ENCODE measurements at places on chromosomes 11 and 22.
A peak's percentile ranks its signal among the peaks of the same experiment; 100 is the strongest.

DNA sequence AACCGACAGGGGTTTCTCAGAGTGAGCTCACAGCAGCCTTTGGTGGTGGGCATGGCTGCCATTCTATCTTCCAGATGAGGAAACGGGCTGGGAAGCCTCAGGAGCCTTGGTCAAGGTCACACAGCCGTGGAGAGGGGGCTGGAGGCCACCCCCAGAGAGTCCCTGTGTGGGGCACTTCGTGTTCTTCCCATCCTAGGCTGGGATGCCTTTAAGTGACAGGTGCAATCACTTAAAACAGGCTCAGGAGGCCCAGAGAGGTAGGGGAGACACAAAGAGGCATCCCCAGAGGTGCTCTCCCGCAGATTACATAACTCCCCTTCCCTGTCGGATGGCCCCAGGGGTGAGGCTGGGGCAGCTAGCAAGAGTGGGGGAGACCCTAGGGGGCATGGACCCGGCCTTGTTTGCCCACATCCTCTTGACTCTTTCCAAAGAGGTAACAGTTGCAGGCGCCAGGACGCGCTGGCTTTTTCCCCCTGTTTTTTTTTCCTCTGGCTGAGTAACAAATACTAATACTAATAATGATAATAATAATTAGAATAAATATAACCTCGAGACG, 17.5 kb upstream of the SHISAL1 start:
- peaks cover 50% of the 10 kb centered on the region for H3K27me3 ChIP-seq
- peaks cover 31% of the 10 kb centered on the region for H3K4me1 ChIP-seq
- DNase-seq: no peak
- H3K4me3 ChIP-seq: no peak overlapping the region

DNA sequence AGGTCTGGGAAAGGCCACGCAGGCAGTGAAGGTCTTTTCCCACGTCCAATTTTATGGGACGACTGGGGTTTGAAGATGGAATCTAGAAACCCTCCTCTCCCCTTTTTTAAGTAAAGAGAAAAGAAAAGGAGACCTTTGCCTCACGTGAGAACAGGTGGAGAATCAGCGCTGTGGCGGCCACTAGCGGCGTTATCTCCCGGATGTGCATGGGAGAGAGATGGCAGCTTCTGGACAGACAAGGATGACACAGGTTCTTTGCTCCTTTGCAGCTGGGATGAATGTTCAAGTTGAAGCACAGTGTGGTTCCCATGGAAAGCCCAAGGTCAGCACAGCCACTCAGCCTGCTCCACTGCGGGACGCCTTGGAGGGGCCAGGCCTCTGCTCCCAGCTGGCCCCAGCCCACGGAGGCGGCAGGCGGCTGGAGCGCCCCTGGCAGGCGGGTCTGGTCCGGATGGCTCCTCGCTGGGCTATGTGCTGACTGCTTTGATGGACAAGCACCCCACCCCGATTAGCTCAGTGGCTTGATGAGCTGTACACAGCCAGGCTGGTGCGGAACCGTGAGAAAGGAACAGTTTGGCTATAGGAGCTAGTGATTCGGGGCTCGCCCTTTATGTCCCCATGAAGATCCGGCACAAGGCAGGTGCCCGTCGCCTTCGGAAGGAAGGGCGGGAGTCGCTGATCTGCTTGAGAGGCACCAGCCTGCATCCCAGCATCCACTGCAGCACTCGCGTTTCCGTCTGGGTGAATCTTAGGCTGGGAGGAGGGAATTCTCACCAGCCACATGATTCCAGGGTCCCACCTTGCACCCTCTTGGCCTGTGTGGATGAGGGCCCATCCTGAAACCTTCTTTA, 14.5 kb upstream of the BID start:
- no peak for DNase-seq
- H3K4me1 ChIP-seq: peaks cover 20% of the 10 kb centered on the region
- H3K4me3 ChIP-seq: no peak overlapping the region
- no peaks in the 10 kb centered on the region for H3K36me3 ChIP-seq

DNA sequence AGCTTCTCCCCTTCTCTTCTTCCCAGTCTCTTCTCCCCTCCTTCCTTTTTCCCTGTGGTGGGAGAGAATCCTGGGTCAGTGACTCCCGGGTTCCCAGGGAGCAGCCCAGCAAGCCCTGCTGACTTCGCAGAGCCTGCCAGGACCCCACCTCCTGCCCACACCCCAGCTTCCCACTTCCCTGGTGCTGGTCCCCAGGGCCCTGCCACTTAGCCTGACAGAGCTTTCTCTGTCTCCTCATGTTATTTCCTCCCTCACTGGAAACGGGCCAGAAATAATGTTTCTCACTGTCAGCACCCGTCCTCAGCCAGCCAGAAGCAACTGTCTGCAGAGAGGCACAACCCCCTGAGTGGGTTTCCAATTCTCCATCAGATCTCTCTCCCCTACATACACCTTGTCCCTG, 27.1 kb downstream of the C11orf96 start:
- no peaks in the 10 kb centered on the region for H3K27me3 ChIP-seq
- no peaks in the 10 kb centered on the region for H3K4me1 ChIP-seq

DNA sequence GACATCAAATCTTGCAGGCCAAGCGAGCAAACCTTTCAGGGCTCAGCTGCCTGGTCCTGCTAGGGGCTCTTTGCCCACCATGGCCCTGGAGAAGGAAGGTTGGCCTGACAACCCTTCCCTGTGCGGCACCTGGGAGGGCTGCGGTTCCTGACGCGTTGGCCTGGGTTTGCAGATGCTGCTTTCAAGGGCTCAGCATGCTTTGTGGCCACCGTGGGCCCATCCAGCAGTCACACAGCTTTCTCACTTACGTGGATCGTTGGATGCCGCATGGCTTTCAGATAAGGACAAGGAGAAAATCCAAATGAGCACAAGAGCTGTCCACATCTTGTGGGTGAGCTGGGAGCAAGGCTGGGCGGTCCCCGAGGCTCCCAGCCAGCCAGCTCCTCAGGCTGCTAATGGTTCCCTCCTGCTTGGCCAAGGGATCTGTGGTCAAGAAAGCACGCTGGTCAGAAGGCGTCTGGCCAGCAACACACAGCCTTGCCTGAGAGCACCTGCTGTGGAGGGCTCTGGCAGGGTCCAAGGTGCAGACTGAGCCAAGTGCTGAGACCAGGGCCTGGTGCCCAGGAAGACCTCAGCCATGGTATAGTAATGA, 8.2 kb downstream of the C11orf24 start:
- no peak overlapping the region for H3K27ac ChIP-seq
- H3K27me3 ChIP-seq: no peaks in the 10 kb centered on the region
- no peaks in the 10 kb centered on the region for H3K4me1 ChIP-seq
- H3K36me3 ChIP-seq: peaks cover 54% of the 10 kb centered on the region
- H3K4me3 ChIP-seq: no peak overlapping the region

GRCh38 chr11:112599856-112600533, 339.3 kb upstream of the PLET1 start:
- no peak for DNase-seq
- H3K36me3 ChIP-seq: no peaks in the 10 kb centered on the region
- no peaks in the 10 kb centered on the region for H3K4me1 ChIP-seq
- H3K27me3 ChIP-seq: peaks cover 9% of the 10 kb centered on the region
- no peak overlapping the region for H3K4me3 ChIP-seq

DNA sequence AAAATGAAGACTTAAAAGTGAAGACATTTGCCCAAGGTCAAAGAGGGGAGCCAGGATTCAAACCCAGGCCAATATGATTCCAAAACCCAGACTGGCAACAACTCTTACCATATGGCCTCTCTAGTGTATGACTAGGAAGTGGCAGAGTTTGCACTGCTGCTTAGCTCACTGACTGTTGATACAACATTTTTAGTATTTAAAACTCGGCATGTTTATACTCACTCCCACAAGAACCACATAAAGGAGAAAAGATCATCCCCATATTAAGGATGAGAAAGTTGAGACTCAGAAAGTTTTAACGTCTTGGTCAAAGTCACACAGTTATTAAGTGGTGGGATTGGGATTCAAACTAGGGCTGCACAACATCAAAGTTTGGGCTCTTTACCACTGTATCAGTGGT, 81.7 kb downstream of the CCDC34 start:
- no peaks in the 10 kb centered on the region for H3K36me3 ChIP-seq
- H3K27me3 ChIP-seq: no peaks in the 10 kb centered on the region
- no peak for DNase-seq
- H3K4me3 ChIP-seq: no peak overlapping the region
- H3K27ac ChIP-seq: no peak overlapping the region

GRCh38 chr11:13923716-13924650, 38.5 kb upstream of the SPON1 start:
- peak overlapping the region; percentile 87 for H3K27ac ChIP-seq
- H3K36me3 ChIP-seq: no peaks in the 10 kb centered on the region
- H3K4me1 ChIP-seq: peaks cover 47% of the 10 kb centered on the region
- peak overlapping the region; percentile 17 for H3K4me3 ChIP-seq

DNA sequence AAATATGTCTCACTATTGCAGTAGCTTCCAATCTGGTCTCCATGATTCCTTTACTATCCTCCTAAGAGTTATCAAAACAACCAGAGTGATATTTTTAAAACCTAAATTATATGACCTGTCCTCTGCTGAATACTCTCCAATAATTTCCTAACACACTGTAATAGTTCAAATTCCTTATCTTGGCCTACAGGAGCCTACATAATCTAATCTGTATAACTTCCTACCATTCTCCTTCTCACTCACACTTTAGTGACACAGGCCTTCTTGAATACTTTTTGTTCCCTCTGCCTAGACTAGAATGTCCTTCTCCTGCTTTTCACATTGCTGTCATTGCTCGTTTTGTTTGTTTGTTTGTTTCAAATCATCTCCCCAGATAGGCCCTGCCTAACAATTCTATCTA, 9.4 kb downstream of the FHIP1B start:
- no peak overlapping the region for H3K27ac ChIP-seq
- H3K4me3 ChIP-seq: no peak overlapping the region
- H3K27me3 ChIP-seq: no peaks in the 10 kb centered on the region
- peaks cover 6% of the 10 kb centered on the region for H3K4me1 ChIP-seq
- no peak for DNase-seq

DNA sequence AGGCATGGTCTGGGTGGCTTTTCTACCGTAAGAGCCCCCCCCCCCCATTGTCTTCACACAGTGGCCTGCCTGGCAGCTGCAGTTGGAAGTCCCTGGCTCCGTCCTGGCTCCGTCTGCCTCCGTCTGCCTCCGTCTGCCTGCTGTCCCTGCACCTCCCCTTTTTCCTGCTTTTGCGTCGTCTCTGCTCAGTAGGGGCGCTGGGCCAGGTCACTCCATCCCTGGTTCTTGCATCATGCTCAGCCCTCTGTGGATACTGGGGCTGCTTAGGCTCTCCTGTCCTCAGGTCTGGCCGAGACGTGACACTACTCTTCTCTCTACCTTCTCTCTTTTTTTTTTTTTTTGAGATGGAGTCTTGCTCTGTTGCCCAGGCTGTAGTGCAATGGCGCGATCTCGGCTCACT, 27.8 kb downstream of the AP2A2 start:
- H3K36me3 ChIP-seq: peaks cover 21% of the 10 kb centered on the region
- H3K4me3 ChIP-seq: no peak overlapping the region
- no peaks in the 10 kb centered on the region for H3K27me3 ChIP-seq
- DNase-seq: no peak
- H3K4me1 ChIP-seq: peaks cover 8% of the 10 kb centered on the region

- no peaks in the 10 kb centered on the region for H3K36me3 ChIP-seq
- no peak overlapping the region for H3K4me3 ChIP-seq
- DNase-seq: no peak
- H3K27me3 ChIP-seq: no peaks in the 10 kb centered on the region
These were observed 105.2 kb downstream of the KCNQ1 start for GRCh38 chr11:2549876-2550605.

DNA sequence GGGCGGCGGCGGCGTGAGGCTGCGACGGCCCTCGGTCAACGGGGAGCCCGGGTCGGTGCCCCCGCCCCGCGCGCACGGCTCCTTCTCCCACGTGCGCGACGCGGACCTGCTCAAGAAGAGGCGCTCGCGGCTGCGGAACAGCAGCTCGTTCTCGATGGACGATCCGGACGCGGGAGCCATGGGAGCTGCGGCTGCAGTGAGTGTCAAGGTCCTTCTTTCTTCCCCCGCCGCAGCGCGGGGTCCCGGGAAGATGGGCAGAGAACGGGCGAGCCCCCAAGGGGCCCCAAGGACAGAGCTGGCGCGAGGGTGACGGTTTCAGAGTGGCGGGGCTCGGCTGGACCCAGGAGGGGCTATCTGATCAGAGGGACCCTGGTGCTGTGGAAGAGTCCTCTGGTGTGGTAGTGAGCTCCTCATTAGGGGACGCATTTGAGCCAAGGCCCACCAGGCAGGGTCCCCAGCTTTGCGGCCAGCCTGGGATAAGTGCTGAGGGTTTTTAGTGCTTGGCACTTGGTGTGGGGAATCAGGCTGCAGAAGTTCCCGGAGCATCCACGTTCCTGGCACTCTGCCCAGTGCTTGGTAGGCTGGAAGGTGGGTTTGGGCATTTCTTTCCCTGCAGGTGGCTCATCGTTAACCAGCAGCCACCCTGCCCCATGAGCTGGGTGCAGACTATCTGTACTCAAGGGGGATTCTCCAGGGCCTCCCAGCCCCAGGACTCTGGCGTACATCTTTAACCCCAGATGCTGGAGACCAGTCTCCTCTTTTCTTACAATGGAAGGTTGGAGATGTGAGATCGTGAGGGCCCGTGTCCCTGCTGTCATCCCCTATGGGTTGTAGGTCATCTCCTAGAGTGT, 9.8 kb downstream of the EHBP1L1 start:
- H3K27me3 ChIP-seq: no peaks in the 10 kb centered on the region
- no peak for DNase-seq
- no peak overlapping the region for H3K4me3 ChIP-seq
- peaks cover 61% of the 10 kb centered on the region for H3K36me3 ChIP-seq
- H3K4me1 ChIP-seq: peaks cover 33% of the 10 kb centered on the region
- no peak overlapping the region for H3K27ac ChIP-seq

DNA sequence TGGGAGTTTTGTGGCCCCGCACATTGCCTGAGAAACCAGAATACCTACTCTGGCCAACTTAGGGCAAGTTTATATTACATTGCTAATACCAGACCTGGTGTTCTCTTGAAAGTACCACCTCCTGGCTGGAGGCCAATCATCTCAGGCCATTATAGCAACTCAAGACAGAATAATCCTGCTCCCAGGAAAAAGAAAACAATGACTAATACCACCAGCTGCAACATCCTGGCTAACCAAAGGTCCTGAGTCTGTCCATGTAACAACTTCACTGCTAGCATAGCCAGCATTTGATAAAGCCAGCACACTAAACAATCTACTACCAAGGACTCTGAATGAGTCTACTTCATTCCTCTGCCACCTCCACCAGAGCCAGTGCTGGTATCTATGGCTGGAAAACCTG, 1298.7 kb upstream of the CNTN5 start:
- DNase-seq: no peak
- H3K4me3 ChIP-seq: no peak overlapping the region
- H3K27ac ChIP-seq: no peak overlapping the region
- H3K27me3 ChIP-seq: no peaks in the 10 kb centered on the region
- H3K4me1 ChIP-seq: no peaks in the 10 kb centered on the region

DNA sequence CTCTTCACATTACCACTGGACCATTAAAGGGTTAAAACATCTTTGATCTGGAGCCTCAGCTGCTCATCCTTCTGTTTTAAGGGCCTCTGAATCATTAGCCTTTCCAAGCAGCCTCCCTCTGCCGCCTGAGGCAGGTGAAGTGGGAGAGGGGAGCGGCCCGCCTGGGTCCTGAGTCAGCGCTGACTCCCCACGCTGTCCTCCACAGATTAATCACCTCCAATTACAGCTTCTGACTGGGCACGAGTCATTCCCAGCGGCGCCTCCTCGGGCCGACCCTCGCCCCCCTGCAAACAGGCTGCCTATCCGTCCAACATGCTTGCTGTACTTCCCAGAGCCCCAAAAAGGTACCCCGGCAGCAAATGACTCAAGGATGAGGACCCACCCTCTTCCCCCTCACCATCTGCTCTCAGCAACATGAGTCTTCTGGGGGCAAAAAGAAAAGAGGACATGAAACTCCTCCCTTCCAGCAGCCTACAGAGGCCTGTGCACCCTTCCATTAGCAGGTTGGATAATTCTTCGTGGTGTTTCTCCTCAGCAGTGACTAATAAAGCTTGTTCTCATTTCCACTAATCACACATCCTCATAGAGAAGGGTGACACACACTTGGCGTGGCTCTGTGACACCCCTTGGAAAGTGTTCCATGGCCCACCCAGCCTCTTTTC, 44.3 kb upstream of the JAM3 start:
- no peaks in the 10 kb centered on the region for H3K36me3 ChIP-seq
- H3K4me3 ChIP-seq: no peak overlapping the region
- H3K27ac ChIP-seq: no peak overlapping the region
